ENCODE measurements at places on chromosomes 5 and 9. TPM values are rescaled to one million over a fixed set of nuclear protein-coding genes. Genes with fewer than 3 reads are reported as not detected.

DNA sequence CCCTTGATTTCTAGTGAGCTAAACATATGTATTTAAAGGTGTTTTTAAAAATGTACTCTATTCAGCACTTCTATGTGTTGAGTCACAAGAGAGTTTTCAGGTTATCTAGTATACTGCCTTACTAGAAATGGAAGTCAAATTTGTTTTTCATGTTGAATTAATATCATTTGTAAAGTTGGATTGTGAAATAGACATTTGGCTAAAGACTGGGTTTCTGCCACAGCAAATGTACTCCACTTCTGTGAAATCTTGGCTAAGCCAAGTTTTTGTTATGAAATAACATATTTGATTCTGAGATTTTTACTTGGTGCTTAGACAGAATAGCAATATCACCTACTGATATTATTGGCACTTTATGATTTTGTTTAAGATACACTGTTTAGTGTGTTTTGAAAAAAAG, 106.0 kb downstream of the CWC27 start:
- H3K27ac ChIP-seq: no peak overlapping the region
- H3K36me3 ChIP-seq: no peaks in the 10 kb centered on the region
- no peak for DNase-seq
- H3K27me3 ChIP-seq: no peaks in the 10 kb centered on the region

GRCh38 chr9:37197158-37198038, 77.0 kb downstream of the ZCCHC7 start:
- peaks cover 35% of the 10 kb centered on the region for H3K4me1 ChIP-seq

DNA sequence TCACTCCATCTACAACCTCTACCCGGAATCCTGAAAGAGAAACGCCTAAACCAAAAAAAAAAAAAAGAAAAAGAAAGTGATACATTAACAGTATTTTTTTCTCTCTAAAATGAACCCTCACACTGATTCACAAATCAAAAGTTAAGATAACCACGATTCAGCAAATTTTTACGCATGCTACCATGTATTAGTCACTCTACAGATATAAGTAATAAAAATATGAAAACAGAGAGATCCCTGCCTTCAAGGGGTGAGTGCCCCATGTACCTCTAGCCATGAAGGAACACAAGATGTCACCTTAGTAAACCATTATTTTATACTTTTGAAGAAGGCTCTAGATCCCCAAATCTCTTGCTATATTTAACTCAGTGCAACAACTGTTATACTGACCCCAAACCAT, 33.4 kb downstream of the CEMIP2 start:
- H3K27ac ChIP-seq: no peak overlapping the region
- no peak overlapping the region for H3K4me3 ChIP-seq
- H3K4me1 ChIP-seq: peaks cover 1% of the 10 kb centered on the region

CCDC192 gene
- not detected for total RNA-seq

C8G gene
- total RNA-seq: 2.4 TPM

TEX48 gene
- total RNA-seq: not detected

ALDH7A1 gene
- 0.81 TPM for total RNA-seq

DNA sequence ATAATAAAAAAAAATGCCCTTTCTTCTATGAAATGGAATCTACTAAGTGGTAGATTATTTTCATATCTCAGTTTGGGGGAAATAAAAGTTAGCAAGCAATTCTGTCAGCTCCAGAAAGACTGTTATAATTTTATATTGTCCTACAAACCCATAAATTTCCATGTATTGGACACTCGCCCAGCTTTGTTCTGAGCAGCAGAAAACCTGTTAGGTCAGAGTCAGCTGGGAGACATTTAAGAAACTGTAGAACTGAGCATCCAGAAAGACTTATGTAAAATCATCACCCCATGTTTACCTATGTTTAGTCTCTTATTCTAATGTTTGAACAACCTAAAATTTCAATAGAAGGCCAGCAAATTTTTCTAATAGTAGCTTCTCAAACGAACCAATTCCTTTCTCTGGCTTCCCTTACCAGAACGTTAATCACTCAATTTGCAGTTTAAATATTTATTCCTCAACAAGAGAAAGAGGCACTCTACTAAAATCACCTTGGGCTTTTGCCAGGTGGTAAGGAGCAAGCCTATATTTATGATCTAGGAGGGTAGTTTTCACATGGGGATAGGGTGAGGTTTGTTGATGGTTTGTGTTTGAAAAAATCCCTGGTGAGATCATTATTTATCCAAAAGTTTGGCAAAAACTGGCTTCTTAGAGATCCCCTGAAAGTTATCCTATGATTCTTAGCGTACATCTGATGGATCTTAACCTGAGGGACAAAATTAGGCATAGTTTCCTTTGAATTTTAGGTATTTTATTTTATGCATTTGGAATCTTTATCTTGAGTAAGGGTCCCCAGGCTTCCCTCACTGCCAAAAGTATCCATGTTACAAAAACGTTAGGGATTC, 34.4 kb downstream of the MACROH2A1 start:
- H3K4me3 ChIP-seq: no peak overlapping the region
- H3K36me3 ChIP-seq: peaks cover 11% of the 10 kb centered on the region
- no peak overlapping the region for H3K27ac ChIP-seq
- H3K4me1 ChIP-seq: peaks cover 24% of the 10 kb centered on the region
- H3K27me3 ChIP-seq: no peaks in the 10 kb centered on the region

DNA sequence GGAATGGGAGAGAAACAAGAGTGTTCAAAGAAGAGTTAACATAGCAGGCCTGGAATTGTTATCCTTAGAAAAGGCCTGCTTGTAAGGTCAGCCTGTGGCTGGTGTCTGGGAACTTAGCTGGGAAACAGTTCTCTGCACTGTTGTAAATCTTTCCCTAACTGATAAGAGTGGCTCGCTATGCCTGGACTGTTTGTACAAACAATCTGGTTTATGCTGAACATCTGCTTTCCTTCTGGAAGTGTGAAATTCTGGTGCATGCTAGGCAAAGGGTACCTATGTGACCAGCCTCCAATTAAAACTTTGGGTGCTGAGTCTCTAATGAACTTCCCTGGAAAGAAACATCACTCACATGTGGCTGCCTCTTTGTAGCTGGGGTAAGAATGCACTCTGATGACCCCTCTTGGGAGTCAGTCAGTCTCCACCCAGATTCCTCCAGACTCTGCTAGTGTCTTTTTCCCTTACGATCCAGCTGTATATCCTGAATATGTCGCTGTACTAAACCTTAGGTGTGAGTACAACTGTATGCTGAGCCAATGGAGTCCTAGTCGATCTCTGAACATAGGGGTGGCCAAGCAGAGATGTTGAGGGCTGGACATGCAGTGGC, 16.5 kb downstream of the SPARC start:
- H3K4me1 ChIP-seq: no peaks in the 10 kb centered on the region
- DNase-seq: no peak
- no peaks in the 10 kb centered on the region for H3K36me3 ChIP-seq
- no peaks in the 10 kb centered on the region for H3K27me3 ChIP-seq

DNA sequence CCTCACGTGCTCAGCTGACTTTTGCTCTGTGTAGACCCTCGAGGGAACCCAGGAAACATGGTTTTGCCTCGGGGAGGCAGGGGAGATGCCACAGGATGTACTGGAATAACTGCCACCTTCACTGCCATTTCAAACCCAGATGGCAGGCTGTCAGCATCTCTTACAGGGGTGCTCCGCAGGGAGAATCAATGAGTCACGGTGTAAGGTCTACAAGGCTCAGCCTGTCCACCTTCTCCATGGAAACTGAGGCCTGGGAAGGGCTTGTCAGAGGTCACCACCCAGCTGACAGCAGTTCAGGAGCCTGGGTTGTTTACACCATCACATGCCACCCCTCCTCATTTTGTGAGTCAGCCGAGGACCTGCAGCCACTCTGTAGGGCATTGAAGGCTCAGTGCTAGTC, 30.8 kb downstream of the DAB2IP start:
- no peaks in the 10 kb centered on the region for H3K4me1 ChIP-seq
- no peaks in the 10 kb centered on the region for H3K36me3 ChIP-seq
- H3K4me3 ChIP-seq: no peak overlapping the region
- peaks cover 20% of the 10 kb centered on the region for H3K27me3 ChIP-seq

FGF1 gene
- not detected for total RNA-seq

- no peak overlapping the region for H3K4me3 ChIP-seq
- no peaks in the 10 kb centered on the region for H3K27me3 ChIP-seq
- DNase-seq: no peak
- H3K27ac ChIP-seq: no peak overlapping the region
- no peaks in the 10 kb centered on the region for H3K36me3 ChIP-seq
These were observed 79.8 kb upstream of the BOD1 start for GRCh38 chr5:173696216-173696615.

DNA sequence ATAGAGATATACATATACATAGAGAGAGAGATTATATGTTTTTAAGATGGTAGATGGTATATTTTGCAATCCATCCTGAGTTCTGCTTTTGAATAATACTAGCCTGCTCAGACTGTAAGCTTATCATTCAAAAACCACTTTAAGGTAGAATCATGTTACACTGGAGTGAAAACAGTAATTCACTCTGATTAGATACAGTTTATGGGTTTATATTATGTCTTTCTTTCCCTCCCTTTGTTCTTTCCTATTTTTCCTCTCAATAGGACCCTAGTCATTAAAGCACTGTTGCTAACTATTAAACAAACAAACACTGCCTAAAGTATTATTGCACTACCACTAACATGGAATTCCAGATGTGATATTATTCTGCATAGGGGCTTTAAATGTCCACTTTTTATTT, 202.0 kb downstream of the ADAMTSL1 start:
- H3K4me3 ChIP-seq: no peak overlapping the region
- no peak overlapping the region for H3K27ac ChIP-seq
- no peaks in the 10 kb centered on the region for H3K27me3 ChIP-seq

DNA sequence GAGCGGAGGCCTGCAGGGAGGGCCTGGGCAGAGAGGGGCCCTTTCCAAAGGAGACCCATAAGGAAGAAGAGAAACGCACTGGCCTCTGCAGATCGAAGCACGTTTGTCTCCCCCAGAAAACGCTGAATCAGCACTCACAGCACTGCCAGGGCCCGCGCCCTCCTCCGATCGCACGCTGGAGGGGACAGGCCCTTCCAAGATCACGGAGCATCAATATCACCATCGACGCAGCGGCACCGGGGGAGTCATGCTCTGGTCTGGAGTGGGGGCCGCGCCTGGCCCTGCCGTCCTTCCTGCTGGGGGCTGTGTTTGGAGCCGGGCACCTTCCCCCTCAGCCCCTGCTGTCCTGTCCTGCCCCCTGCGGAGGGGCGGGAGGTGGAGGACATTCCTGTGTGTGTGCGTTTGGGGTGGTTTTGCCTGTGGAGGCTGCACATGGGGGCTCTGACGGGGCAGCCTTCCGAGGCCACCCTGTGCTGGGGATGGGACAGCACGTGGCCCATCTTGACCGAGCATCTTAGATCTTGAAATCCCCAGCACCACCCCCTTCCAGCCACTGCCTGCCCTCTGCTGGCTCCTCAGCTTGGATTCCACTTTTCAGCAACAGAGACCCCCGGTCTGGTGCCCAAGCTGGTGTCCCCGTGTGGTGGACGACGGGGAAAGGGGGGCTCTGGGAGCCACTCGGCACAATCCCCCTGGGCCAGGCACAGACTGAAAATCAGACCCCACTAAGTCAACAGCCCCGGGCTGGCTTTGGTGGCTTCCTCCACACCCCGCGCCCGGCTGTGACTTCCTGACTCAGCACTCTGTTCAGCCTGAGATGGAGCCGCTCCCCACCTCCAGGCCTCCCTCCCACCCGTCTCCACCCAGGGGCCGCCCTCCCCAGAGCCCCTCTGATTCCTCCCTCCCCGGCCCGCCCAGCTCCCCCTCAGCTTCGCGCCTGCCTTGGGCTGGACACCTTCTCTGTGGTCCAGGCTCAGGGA, 8.3 kb downstream of the TMEM250 start:
- no peak for DNase-seq
- H3K4me1 ChIP-seq: peaks cover 30% of the 10 kb centered on the region
- peak overlapping the region; percentile 80 for H3K27ac ChIP-seq
- peak overlapping the region; percentile 76 for H3K4me3 ChIP-seq
- no peaks in the 10 kb centered on the region for H3K27me3 ChIP-seq
- H3K36me3 ChIP-seq: no peaks in the 10 kb centered on the region

DNA sequence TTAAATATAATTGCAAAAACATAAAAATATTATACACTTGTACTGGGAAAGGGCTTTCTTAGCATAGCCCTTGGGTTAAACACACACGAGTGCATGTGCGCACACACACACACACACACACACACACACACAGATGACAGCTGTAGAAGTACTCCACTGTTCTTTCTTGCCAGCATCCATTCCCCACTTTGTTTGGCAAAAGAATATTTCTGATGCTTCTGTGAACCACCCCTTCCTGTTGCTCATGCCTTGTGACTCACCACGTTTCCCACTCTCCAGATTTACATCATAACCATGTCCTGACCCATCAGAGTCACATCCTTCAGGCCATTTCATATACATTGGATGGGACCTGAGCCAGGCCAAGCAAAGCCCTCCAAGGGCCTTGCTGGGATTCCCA, 280.1 kb downstream of the DNAH5 start:
- DNase-seq: no peak
- no peaks in the 10 kb centered on the region for H3K36me3 ChIP-seq
- no peak overlapping the region for H3K27ac ChIP-seq
- H3K27me3 ChIP-seq: no peaks in the 10 kb centered on the region

GRCh38 chr5:38330207-38330606, 71.8 kb downstream of the EGFLAM start:
- H3K4me1 ChIP-seq: no peaks in the 10 kb centered on the region
- H3K4me3 ChIP-seq: no peak overlapping the region
- no peak for DNase-seq
- H3K27me3 ChIP-seq: peaks cover 2% of the 10 kb centered on the region
- no peaks in the 10 kb centered on the region for H3K36me3 ChIP-seq

PCDHB11 gene
- total RNA-seq: not detected

DNA sequence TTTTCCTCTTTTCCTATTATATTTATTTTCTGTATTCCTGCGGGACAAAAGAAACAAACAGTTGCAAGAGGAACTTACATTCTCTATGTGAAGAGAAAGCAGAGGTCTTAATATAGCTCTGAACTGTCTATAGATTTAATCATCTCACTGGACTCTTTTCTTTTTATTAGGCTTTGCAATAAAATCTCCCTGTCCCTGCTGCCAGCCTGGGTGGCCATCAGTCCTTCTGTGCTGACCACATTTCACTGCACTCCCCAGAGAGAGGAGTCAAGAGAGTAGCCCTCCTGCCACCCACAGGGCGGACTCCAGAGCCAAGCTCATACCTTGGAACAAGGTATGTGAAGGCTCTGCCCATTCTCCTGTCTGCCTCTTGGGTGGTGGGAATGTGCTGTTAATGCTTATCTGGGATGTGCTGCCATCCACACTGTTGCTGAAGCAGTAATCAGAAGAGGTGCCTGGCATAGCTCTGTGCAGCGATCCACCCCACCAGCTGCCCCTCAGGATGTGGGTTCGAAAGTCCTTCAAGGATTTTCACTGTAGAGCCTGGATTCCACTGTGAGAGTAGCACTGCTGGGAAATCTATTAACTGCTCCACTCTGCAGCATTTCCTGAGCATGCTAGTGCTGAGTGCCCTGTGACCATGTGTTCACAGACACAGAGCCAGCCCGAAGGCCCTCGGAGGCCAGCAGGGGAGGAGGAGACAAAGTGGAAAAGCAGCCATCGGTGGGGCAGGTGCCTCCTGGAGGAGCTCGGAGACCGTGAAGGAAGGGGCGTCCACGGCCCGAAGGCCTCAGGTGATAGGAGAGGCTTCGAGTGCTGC, 334.6 kb downstream of the MED10 start:
- DNase-seq: no peak
- H3K27ac ChIP-seq: no peak overlapping the region
- H3K4me1 ChIP-seq: no peaks in the 10 kb centered on the region
- H3K4me3 ChIP-seq: no peak overlapping the region
- no peaks in the 10 kb centered on the region for H3K27me3 ChIP-seq
- H3K36me3 ChIP-seq: no peaks in the 10 kb centered on the region

CCL28 gene
- 4.8 TPM for total RNA-seq

Measured in natural killer cell treated with Interleukin-12 subunit alpha and Interleukin-12 subunit beta and Interleukin-15 and Interleukin-18, amount 100 ng/mL, for 72 hours (primary cell).